ENCODE measurements at places on chromosomes 6 and 20.
A peak's percentile ranks its signal among the peaks of the same experiment; 100 is the strongest.

DNA sequence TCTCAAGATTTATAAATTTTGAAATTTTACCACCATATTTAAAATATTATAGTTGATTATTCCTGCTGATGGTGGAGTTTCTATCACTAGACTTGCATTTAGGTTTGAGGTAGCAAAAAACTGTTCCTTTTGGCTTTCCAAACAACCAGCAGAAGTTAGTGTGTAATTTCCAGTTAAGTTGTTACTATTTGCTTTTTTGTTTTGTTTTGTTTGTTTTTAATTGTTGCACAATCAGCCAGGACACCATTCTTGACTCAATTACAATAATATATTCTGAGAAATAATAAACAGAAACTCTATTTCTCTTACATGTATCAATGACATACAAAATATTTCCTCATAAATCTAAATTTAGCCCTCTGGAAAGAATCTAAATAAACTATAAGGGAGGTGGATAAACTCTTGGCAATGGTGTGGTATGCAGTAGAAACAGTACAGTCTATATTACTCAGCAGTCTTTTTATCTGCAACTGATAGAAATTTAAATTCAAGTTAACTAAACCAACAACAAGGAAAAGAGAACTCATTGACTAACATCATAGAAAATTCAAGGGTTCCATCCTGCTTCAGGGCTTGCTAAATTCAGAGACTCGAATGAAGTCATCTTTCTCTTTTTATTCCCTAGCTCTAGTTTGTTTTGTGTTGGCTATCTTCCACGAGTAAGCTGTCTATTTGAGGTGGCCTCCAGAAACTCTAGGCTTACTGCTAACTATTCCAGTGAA, 19.4 kb upstream of the COL19A1 start:
- DNase-seq, result no peak

DNA sequence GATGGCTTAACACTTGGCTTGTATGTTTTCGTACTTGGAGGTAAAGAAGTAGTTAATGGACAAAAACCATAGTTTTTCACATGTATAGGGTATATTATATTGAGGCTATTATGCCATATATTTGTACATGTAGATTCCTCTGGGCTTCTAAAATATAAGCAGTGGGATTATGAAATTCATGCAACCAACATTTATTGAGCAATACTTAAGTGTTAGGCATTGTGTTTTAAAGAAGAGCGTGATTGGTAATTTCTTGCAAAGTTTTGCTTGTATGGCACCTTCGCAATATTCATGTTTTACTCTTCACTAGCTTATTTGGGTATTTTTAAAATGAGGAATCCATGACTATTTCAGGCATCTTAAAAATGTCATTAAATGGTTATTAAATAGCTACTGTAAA, 2.5 kb downstream of the TULP4 start:
- no peak for DNase-seq

GRCh38 chr20:38406476-38406875, 28.7 kb downstream of the SNHG17 start:
- no peak for DNase-seq

GRCh38 chr20:4135385-4136077, 120.2 kb upstream of the RNF24 start:
- peak; percentile 62 for DNase-seq

DNA sequence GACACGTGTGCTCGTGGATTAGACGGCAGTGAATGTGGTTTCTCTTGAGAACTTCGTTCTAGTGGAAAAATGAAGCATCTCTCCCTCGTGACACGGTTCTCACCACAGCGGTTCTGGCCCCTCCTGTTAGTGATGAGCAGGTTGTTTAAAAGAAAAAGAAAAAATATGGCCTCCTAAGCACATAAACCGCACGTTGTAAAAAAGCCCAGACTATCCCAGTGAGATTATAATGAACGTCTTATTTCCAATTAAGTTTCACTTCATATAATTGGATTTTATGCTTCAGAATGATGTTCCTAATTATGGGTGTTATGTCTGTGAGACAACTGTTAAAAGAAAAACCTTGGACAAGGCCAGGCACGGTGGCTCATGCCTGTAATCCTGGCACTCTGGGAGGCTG, 74.5 kb upstream of the FRMD1 start:
- no peak for DNase-seq

DNA sequence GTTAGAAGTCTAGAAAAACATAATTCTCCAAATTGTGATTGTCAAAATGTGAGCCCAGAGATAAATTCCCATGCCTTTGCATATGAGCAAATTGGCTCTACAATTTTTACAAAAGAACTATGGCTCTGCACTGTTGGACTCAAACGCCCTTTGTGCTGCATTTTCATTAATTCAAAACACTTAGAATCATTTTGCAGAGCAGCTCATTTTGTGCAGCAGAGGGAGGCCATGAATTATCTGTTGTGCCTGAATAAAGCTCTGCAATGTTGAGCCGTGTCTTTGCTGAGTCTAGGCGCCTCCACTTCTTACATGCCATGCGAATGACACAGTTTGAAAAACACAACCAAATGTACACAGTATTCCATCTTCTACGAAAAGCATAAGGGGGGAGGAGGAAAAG, 230.2 kb downstream of the PRKN start:
- DNase-seq, result no peak

DNA sequence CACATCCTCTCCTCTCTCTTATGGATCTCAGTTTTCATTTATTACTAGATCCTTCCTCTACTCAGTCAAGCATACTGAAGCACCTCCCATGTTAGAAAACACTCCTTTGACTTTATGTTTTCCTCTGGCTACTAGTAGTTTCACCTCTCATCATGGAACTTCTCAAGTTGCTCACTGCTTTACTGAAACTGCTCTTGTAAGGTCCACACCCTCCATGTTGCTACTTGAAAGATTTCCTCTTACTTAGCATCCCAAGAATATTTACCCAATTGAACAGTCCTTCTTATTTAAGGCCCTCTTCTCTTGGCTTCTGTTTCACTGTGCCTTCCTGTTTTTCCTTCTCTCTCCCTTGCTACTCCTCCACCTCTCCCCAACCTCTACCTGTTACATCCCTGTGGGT, 230.3 kb downstream of the TBC1D7 start:
- DNase-seq, result no peak

GRCh38 chr6:89375427-89376267, 23.1 kb upstream of the UBE2J1 start:
- DNase-seq, result no peak

- no peak for DNase-seq
These were observed 33.0 kb upstream of the DUSP22 start for GRCh38 chr6:259316-259715.

DNA sequence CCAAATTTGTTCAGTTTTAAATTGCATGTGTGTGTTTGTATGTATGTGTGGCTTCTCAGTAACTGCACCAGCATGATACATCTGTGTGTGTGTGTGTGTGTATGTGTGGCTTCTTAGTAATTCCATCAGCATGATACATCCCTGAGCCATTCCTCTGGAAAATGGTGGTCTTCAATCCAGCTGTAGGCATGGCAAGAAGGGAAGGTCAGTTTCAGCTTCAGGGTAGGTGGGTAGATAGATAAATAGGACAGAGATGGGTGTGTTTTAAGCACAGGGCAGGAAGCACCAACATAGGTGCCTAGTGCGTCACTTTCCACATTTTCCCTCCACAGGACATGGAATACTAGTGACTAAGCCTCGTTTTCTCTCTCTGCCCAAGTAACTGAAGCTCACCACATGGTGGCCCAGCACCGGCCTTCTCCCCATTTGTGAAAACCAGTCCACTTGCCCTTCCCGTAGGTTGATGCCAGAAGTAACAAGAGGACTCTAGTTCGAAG, 82.9 kb downstream of the RPP40 start:
- no peak for DNase-seq

DNA sequence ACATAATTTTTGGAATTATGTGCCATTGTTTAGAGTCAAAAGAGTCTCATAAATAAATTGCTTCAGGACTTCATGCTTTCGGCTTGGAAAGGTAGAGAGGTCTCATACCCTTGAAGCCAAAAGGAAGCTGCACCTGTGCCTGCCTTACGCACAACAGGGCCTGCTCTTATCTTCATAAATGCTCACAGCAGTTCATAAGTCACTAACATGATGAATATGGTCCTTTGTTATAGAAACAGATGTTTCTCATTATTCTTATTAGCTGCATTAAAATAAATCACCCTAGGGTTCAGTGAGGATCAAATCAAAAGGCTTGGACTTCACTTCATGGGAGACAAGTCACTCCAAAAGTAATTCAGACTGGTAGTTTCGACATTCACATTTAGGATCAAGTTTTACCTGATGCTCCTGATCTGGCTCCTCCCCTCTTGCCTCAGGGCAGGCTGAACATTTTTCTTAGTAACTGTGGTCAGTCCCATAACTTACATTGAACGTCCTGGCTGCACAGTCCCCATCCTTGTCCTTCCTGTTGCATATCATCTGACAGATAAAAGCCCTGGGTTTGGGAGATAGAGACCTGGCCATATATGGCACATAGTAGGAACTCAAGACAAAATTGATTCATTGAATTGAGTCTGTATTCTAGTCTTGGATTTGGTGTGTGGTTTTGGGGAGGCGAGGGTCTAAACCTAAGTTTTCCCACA, 20.7 kb upstream of the SH3BGRL2 start:
- no peak for DNase-seq

- DNase-seq, result no peak
These were observed 585 bp downstream of the PSMB9 start for GRCh38 chr6:32854376-32855178.

- no peak for DNase-seq
These were observed 129.7 kb upstream of the BTN3A2 start for GRCh38 chr6:26235302-26235670.

DNA sequence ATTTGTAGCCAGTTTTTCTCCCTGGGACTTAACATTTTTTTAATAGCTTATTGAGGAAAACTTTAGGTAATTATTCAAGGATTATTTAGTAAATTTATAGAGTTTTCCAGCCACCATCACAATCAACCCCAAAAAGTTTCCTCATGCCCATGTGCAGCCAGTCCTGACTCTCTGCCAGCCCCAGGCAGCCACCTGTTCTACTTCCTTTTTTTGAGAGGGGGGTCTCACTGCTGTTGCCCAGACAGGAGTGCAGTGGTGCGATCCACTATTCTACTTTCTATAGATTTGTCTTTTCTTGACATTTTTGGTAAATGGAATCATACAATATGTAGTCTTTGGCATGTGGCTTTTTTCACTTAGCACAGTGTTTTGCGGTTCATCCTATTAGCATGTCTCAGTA, 200.1 kb downstream of the FARS2 start:
- no peak for DNase-seq

- DNase-seq, result no peak
These were observed 542 bp downstream of the USP49 start for GRCh38 chr6:41894366-41895299.

DNA sequence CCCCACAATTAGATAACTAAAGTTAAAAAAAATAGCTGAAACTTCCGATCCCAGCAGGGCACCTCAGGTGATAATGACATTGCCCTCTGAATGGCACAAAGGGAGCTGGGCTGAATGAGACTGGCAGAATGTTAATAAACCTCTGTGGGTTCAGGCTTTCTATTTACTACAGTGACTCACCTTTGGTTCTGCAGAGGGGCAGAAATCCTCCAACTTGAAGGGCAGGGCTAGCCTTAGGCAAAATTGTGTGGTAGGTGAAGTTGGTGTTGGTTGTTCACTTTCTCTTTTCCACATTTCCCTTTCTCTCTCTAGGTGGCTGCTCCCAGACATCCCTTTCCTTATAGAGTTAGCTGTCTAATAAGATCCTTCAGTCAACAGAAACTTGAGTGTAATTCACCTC, 625.2 kb downstream of the EPM2A start:
- no peak for DNase-seq

- DNase-seq, result no peak
These were observed 260.0 kb downstream of the C6orf118 start for GRCh38 chr6:165049362-165049761.

- DNase-seq, result no peak
These were observed 36.9 kb upstream of the ID1 start for GRCh38 chr20:31568041-31568731.

- no peak for DNase-seq
These were observed 8.5 kb downstream of the L3MBTL3 start for GRCh38 chr6:130026859-130027258.

DNA sequence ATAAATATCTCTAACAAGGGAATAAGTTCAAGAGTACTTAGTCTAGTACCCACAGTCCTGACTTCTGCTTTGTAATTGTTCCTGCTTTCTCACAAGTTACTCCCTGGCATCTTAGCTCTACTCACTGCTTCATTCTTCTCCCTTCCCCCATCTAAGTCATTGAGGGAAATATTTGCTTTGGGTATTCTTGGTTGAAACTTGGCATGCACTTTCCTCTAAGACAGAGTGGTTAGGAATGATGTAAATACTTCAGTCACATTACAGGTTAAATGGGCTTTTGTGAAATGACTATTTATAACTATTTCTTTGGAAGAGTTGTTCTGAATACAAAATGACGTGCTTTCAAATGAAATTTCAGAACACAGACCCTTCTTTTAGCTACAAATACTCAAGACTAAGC, 67.7 kb upstream of the PLEKHG1 start:
- DNase-seq, result no peak

DNA sequence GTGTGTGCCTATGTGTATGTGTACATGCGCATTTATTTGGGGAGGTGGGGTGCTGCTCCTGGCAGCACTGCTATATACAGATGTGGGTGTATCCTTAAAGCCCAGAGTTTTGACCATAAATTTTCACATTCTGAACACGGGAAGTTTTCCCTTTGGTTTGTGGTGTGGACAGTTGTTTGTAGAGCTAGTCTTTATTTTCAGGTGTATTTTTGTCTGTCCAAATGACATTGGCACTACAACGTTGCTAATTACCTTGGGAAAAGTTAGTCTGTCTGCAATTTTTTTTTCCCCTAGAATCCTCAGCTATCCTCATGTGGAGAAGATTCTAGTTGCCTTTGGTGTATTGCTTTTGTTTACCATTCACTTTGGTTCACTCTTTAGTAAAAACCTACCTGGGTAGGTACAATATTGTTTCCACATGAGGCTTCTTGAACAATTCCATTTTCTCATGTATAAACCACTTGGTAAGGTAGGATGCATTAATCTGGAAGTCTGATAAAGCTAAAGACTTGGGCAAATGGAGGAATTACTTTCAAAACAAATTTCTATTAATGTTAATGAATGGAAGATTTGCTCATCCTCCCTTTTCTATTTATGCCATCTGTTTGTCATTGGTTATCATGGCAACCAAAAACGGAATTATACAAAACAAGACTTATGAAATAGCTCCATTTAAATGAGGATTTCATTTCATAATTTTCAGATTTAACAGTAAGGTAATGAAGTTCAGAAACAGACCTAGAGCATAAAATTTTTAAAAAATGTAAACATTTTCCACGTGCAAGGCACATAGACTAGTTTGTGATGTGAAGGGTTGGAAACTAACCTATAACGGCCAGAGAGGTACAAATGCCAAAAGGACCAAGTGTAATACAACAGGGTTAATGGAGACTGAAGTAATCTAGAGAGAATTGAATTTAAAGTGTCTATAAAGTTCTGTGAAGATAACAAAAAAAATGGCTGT, 3.9 kb downstream of the CCN2 start:
- no peak for DNase-seq

- no peak for DNase-seq
These were observed 11.3 kb downstream of the CYP24A1 start for GRCh38 chr20:54162378-54163009.

Measured in omental fat pad (tissue), 4 donors.